ENCODE measurements at places on chromosomes 16 and 17. TPM values are rescaled to one million over a fixed set of nuclear protein-coding genes. Genes with fewer than 3 reads are reported as not detected.

GRCh38 chr17:64327201-64327930 is 63.3 kb downstream of the PECAM1 start:
- no peak for DNase-seq
- peaks cover 48% of the 10 kb centered on the region for H3K4me1 ChIP-seq
- H3K27me3 ChIP-seq = no peaks in the 10 kb centered on the region
- H3K27ac ChIP-seq = no peak overlapping the region

DNA sequence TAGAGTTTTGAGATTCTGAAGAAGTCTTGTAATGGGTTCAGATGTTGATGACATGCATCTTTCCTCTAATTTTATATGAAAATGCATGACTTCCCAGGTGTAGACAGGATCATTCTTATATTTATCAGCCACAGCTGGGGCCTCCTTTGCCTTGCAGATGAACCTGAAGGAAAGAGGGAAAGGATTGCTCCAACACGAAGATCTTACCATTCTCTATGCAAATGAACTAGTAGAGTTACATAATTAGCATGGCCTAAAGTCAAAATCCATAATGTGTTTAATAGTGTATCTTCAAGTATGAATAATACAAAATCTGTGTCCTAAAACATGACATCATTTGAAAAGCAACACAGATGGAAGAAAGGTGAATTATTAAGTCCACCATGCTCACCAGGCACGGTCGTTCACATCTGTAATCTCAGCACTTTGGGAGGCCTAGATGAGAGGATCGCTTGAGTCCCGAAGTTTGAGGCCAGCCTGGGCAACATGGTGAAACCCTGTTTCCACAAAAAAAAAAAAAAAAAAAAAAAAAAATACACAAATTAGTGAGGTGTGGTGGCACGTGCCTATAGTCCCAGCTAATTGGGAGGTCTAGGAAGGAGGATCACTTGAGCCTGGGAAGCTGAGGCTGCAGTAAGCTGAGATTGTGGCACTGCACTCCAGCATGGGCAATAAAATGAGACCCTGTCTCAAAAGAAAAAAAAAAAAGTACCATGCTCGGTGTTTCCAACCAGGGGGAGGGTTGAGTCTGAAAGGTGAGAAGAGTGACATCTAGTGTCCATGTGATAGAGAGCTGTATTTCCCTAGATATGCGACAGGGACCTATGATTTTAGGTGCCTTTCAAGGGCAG is 6.3 kb downstream of the VWA3A start:
- H3K4me1 ChIP-seq = peaks cover 4% of the 10 kb centered on the region
- no peak overlapping the region for H3K4me3 ChIP-seq
- H3K27ac ChIP-seq = no peak overlapping the region
- H3K27me3 ChIP-seq = peaks cover 17% of the 10 kb centered on the region

DNA sequence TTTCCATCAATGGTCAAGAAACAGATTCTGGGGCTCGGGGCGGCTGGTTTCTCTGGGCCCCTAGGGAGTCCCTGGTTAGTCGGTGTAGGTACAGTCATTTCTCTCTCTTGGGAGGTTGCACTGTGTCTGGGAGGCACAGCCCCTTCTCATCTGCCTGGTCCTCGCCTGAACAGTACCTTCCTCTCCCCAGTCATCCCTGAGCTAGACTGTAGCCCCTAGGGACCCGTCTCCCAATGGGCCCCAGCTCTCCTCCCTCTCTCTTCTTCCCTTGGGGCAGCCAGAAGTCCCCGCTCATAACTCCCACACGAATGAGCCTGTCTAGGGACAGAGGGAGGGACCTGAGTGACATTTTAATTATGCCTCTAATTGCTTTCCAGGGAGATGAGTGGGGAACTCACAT is 20.2 kb upstream of the CPSF4L start:
- H3K36me3 ChIP-seq = no peaks in the 10 kb centered on the region
- no peak overlapping the region for H3K4me3 ChIP-seq
- no peak for DNase-seq
- no peak overlapping the region for H3K27ac ChIP-seq
- peaks cover 8% of the 10 kb centered on the region for H3K4me1 ChIP-seq

Gene RTN4RL1
- total RNA-seq = not detected

Gene CCL2
- 2.1 TPM for total RNA-seq

Gene OTOP2
- total RNA-seq = not detected

DNA sequence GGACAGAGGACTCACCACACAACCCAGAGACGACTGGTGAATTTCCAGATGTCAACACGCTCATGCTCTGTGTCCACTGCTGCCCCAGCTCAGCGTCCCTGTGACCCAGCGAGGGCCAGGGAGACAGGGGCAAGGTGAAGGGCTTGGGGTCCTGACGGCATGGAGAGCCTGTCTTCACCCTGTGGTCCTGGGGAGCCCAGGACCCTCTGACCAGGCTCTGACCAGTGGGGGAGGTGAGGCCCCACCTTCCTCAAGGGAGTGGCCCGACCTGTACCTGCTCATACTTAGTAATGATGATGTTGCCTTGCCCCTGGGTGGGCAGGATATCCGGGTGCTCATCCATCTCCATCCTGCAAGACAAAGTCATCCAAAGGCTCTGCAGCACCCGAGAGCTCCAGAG is 39.8 kb downstream of the TNFRSF13B start:
- DNase-seq = no peak
- no peak overlapping the region for H3K4me3 ChIP-seq
- peaks cover 40% of the 10 kb centered on the region for H3K36me3 ChIP-seq
- peaks cover 11% of the 10 kb centered on the region for H3K4me1 ChIP-seq

GRCh38 chr17:76309461-76309860 is 1.4 kb upstream of the QRICH2 start:
- H3K27ac ChIP-seq = peak overlapping the region; percentile 51
- DNase-seq = no peak
- peaks cover 5% of the 10 kb centered on the region for H3K4me1 ChIP-seq
- no peak overlapping the region for H3K4me3 ChIP-seq
- H3K36me3 ChIP-seq = peaks cover 29% of the 10 kb centered on the region

- peaks cover 17% of the 10 kb centered on the region for H3K27me3 ChIP-seq
- H3K36me3 ChIP-seq = no peaks in the 10 kb centered on the region
- H3K27ac ChIP-seq = no peak overlapping the region
- H3K4me1 ChIP-seq = peaks cover 6% of the 10 kb centered on the region
These were observed 64.3 kb downstream of the CNGB1 start for GRCh38 chr16:57906382-57907316.

DNA sequence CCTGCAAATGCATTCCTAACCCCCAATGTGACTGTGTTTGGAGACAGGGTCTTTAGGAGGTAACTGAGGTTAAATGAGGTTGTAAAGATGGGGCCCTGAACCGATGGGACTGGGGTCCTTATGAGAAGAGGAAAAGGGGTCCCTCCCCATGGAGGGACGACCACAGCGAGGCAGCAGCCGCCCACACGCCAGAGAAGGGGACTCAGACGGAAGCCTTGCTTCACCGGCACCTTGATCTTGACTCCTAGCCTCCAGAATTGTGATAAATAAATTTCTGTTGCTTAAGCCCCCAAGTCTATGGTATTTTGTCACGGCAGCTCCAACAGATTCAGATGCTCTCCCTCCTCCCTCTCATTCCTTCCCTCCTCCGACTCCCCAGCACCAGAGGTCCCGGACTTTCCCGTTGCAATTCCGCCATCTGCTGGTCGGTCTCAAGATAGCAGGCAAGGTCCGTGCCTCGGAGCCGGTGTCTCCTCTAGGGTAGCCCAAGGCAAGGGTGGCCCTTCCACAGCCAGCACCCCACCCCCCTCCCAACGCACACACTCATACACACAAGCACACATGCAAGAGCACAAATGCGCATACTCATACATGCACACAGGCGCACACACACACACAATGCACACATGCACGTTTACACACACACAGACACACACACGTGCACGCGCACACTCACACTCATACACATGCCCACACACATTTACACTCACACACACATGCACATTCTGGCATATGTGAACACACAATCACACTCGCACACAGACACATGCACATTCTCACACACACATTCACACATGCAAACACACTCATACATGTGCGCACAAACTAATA is 23.1 kb upstream of the C16orf78 start:
- peak; percentile 22 for DNase-seq
- H3K27me3 ChIP-seq = peaks cover 11% of the 10 kb centered on the region
- H3K27ac ChIP-seq = no peak overlapping the region
- no peaks in the 10 kb centered on the region for H3K36me3 ChIP-seq
- no peaks in the 10 kb centered on the region for H3K4me1 ChIP-seq
- no peak overlapping the region for H3K4me3 ChIP-seq

DNA sequence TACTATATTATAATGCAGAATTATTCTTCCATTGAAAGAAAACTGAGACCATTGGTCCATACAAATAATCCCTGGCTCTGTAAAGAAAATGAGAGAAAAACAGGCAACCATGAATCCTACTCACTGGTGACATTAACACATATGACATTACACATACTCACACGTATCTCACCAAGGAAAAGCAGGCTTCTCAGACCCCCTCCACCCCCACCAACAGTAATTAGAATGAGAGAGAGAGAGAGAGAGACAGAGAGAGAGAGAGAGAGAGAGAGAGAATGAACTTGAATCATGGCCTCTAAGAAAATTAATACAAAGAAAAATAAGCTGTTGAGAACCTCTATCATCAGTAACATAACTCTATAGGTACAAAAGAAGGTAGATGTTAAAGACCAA is 132.0 kb downstream of the SNX11 start:
- H3K4me1 ChIP-seq = peaks cover 25% of the 10 kb centered on the region
- no peaks in the 10 kb centered on the region for H3K27me3 ChIP-seq
- H3K27ac ChIP-seq = no peak overlapping the region
- H3K4me3 ChIP-seq = no peak overlapping the region
- H3K36me3 ChIP-seq = peaks cover 2% of the 10 kb centered on the region

GRCh38 chr17:22505660-22506059 is 813.3 kb downstream of the KCNJ18 start:
- H3K4me1 ChIP-seq = no peaks in the 10 kb centered on the region
- H3K27ac ChIP-seq = no peak overlapping the region
- no peak for DNase-seq
- no peaks in the 10 kb centered on the region for H3K36me3 ChIP-seq

GRCh38 chr17:20172376-20172775 is 163.2 kb downstream of the SPECC1 start:
- no peak for DNase-seq
- H3K27me3 ChIP-seq = no peaks in the 10 kb centered on the region
- H3K4me1 ChIP-seq = no peaks in the 10 kb centered on the region
- H3K4me3 ChIP-seq = no peak overlapping the region
- H3K27ac ChIP-seq = no peak overlapping the region
- H3K36me3 ChIP-seq = no peaks in the 10 kb centered on the region

DNA sequence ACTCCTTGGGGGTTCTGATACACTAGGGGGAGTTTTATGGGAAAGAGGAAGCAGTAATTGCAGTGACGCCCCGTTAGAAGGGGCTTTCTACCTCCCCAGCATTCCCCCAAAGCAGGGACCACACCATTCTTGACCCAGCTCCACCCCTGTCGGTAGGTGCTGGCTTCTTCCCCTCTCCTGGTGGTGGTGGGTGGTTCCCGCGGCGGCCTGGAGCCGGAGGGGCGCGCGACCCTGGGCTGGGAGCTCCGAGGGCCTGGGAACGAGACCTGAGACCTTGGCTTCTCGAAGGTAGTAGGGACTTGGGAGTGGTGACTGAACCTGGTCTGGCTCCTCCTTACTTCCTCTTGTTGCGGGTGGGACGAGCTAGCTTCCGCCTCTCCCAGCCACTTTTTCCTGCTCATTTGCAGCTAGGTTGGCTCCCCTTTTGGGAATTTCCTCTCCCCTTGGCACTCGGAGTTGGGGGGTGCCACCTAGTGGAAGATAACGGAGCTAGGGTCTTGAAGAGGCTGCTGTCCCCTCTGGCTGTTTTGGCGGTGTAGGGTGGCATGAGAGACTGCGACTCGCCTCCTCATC is 438 bp downstream of the GRN start:
- H3K36me3 ChIP-seq = peaks cover 25% of the 10 kb centered on the region
- no peaks in the 10 kb centered on the region for H3K27me3 ChIP-seq
- peaks cover 62% of the 10 kb centered on the region for H3K4me1 ChIP-seq
- peak overlapping the region; percentile 97 for H3K4me3 ChIP-seq
- DNase-seq = no peak

- H3K36me3 ChIP-seq = no peaks in the 10 kb centered on the region
- H3K27me3 ChIP-seq = peaks cover 33% of the 10 kb centered on the region
- DNase-seq = no peak
- no peak overlapping the region for H3K27ac ChIP-seq
- no peak overlapping the region for H3K4me3 ChIP-seq
- no peaks in the 10 kb centered on the region for H3K4me1 ChIP-seq
These were observed 89.0 kb upstream of the CDH5 start for GRCh38 chr16:66277311-66278070.

DNA sequence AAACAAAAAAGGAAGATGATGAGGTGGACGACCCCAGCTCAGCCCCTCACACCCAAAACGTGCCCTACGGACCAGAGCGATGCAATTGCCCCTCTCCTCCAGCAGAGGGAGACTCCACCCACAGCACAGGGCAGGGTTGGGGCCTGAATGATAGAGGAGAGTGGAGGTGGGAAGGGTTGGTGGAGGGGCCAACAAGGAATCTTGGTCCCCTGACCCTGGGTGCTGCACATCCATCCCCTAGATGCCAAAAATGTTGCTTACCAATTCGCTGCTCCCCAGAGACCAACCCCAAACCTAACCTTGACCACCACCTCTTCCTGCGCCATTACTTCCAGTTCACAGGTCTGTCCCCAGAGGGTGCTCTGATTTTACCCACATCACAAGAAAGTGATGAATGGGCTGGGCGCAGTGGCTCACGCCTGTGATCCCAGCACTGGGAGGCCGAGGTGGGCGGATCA is 12.9 kb downstream of the P2RX5 start:
- H3K27me3 ChIP-seq = no peaks in the 10 kb centered on the region
- H3K4me1 ChIP-seq = peaks cover 46% of the 10 kb centered on the region
- H3K27ac ChIP-seq = peak overlapping the region; percentile 83
- peak; percentile 58 for DNase-seq
- peaks cover 58% of the 10 kb centered on the region for H3K36me3 ChIP-seq

DNA sequence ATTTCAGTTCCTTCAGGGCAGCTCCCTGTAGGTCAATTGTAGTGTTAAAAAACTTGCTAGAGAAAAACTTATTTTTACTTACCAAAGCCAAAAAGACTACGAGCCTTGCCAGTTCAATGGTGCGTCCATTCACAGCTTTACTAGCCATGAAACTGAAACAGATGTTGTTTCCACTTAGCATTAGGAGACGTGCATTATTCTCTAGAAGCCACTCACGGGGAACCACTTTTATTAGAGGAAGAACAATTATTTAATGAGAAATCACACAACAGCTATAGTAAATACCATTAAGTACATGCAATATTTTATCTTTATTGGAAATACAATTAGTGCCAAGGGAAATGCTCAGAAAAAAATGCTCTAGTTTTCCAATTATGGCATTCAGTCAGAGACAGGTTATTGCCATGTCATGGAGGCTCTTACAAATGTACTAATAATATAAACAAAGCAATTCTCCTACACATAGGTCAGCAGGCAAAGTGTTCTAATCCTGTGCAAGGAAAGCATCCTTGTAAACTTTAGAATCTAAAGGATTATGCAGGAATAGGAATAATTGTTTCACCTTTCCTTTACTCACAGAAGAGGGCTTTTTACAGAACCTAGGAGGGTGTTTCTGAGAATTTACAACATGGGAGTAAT is 17.4 kb downstream of the LASP1NB start:
- H3K4me1 ChIP-seq = peaks cover 4% of the 10 kb centered on the region
- no peak overlapping the region for H3K27ac ChIP-seq
- no peaks in the 10 kb centered on the region for H3K27me3 ChIP-seq
- DNase-seq = no peak

- no peaks in the 10 kb centered on the region for H3K27me3 ChIP-seq
- no peak overlapping the region for H3K4me3 ChIP-seq
- H3K27ac ChIP-seq = no peak overlapping the region
These were observed 71.1 kb downstream of the RPH3AL start for GRCh38 chr17:281365-281999.
